Amniotic epithelial cell (primary cell): ENCODE measurements at places on chromosomes 2 and 18.

GRCh38 chr2:35819033-35819432 is 536.5 kb upstream of the CRIM1 start:
- no peak for DNase-seq

- no peak for DNase-seq
These were observed 116.3 kb upstream of the PGAP1 start for GRCh38 chr2:197042739-197043196.

GRCh38 chr2:3040066-3040428 is 337.6 kb downstream of the EIPR1 start:
- no peak for DNase-seq

DNA sequence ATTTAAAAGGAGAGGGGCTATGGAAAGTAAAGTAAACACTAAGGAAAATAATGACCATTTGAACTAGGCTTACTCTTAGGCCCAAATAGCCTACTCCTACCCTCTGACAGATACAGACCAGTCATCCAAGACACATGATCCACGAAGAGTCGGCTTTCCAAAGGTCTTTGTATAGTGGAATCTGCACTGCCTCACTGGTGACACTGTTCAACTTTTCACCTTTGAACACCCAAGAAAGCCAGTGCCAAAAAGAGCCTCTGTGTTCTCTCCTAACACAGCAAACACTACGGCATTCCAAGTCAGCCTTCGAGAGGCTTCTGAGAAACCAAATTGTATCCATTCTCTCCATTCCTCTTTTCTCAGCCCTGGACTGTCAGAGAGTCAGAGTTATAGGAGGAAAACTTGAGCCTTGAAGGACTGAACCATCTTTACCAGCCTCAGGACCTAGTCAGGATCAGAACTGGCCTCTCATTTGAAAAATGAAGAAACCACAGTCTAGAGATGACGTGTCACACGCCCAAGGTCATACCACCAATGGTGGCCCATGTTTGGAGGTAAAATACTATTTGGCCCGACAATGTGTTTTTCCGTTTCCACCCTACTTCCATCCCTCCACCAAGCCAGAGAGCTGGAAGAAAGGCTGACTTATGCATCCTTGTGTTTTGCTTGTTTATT is 267.4 kb upstream of the ACVR2A start:
- DNase-seq = no peak

GRCh38 chr2:225768741-225769140 is 369.2 kb downstream of the NYAP2 start:
- no peak for DNase-seq

DNA sequence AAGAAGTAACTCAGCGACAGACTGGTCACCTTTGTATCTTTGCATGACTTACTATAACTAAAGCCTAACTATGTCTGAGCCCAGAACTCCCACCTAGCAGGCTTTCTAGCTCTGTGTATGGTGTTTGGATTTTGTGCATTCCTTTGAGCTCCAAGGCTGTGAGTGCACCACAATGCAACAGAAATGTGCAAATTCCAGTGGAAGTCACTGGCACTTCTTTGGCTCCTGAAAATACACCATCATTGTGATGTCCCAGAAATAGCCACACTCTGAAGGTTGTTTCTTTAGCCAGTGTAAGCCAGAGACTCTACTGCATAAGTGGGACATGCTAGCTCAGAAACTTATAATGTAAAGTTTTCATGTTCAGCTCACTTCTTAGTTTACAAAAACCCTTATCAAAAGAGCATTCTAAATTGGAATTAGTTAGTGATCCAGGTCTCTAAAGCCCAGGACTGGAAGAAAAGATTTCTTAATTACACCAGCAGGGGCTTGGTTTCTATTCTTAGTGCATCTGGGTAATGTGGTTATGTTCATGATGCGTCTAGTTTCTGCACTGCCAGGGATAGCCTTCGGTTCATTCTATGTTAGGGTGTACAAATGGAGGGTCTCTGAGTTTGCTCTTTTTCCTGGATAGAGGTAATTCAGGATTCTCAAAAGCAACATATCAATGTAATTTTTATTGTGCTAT is 1239.5 kb upstream of the ZEB2 start:
- DNase-seq = no peak

DNA sequence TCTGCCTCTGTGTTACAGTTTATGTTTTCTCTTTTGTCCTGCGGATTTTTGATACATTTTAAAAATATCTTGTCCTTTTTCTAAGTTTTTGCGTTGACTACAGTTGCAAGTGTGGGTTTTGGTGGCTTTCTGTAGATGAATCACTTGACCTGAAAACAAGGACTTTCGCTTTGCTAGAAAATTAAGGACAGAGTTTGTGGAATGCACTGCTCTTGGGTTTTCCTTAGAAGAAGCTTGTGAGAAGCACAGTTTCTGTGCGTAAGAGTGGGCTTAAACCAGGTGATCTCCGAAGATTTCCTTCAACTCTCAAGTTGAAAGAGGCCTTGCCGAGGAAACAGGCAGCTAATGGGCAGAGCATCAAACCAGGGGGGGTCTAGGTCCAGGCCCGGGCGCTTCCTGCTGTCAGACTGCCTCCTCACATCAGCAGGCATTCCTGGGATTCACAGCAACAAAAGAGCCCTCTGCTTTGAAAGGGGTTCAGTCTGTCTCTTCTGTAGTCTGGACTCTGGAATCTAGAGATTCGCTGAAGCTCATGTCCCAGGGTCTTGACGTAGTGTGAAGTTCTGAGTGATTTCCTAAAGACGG is 17.3 kb downstream of the NCK2 start:
- DNase-seq = no peak

DNA sequence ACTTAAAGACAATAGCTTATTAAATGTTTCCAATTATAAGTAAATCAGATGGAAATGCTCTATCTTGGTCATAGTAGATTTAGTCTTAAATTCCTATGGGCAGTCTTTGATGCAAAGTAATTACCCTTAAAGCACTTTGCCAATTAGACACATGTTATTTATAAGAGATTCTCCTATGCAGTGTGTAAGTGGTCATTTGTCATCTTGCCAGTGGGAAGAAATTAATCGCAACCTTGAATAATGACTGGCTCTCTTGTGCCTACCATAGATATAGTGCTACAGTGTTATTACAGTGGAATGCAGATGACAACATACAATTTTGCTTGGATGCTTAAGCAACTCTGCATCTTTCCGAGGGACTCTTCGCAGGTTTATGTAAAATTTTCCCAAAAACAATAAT is 311.0 kb upstream of the THUMPD2 start:
- no peak for DNase-seq

DNA sequence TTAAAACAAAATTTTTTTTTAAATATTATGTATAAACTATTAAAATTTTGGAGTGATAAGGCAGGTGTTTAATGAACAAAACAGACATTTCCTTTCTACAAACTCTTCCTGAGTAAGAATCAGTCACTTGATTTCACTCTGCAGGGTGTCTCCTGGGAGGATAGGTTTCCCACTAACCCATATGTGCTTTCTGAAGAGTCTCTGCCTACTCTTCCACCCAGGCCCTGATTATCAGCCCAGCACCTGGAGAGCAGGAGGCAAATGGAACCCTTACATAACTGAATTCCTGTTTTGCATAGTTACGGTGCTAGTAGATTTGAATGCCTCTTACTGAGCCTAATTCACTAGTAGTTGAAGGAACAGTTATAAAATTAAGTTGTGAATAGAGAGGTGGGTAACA is 1718.6 kb downstream of the SUCLG1 start:
- no peak for DNase-seq

DNA sequence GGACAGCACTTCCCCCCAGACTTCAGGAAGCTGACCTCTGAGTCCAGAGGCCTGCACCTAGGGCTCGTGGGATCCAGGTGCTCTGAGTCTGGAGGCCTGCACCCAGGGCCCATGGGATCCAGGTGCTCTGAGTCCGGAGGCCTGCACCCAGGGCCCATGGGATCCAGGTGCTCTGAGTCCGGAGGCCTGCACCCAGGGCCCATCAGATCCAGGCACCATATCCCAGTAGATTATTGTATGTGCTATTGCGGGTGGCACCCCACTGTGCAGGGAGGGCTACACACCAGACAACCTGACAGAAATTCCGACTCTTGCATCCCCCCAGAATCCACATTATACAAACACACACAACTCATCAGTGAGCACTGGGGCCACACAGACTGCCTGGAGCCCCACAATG is 515.2 kb downstream of the EIPR1 start:
- no peak for DNase-seq

- no peak for DNase-seq
These were observed 50.5 kb downstream of the ADD2 start for GRCh38 chr2:70717431-70718038.

DNA sequence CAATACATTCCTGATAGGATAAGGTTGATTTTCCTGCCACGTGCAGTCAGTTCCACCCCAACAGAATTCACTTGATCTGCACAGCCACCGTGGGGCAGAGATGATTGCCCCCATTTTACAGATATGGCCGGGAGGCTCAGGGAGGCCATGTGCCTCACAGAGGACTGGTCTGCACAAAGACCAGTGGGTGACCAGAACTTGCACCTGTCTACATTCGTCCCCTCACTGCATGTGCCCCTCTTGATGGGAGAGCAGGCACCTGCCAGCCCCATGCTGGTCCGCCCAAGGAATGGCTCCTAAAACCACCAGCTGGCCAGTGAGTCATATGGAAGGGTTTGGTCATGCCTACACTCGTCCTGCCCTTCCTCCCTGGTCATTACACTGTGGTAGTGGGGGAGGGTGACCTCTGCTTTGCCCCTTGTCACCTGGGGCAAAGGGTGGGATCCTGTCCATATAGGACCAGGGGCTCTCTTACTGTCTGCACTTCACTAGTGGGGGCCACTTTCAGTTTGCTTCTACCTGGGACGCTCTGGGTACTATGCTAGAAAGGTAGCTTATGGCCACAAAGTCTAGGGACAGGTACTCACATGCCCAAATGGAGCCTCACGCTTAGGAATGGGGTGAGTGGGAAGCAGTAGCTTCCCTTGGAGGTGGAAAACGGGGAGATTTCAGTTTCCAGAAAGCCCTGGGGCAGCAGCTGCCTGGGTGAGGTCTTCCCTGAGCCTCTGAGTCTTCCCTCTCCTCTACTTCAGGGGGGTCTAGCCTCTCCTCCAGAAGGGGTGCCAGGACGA is 14.7 kb downstream of the RRM2 start:
- no peak for DNase-seq
